ENCODE measurements at places on chromosomes 12 and 14. TPM values are rescaled to one million over a fixed set of nuclear protein-coding genes. Genes with fewer than 3 reads are reported as not detected.

KLHL28 gene
- total RNA-seq: 9.4 TPM

PLEKHD1 gene
- not detected for total RNA-seq

FAM181A gene
- not detected for total RNA-seq

SCNN1A gene
- not detected for total RNA-seq

TNFAIP2 gene
- 65.9 TPM for total RNA-seq

OR9K2 gene
- not detected for total RNA-seq

PRKCH gene
- 20.9 TPM for total RNA-seq

MUCL1 gene
- total RNA-seq: not detected

IL31 gene
- not detected for total RNA-seq

SLCO1B1 gene
- total RNA-seq: not detected

REM2 gene
- 0.26 TPM for total RNA-seq

FOXA1 gene
- total RNA-seq: not detected

CCDC184 gene
- 0.53 TPM for total RNA-seq

TBC1D30 gene
- 0.53 TPM for total RNA-seq

AICDA gene
- total RNA-seq: not detected

STON2 gene
- total RNA-seq: 0.66 TPM

PPP1R36 gene
- 0.87 TPM for total RNA-seq

MRPL51 gene
- total RNA-seq: 182 TPM

Measured in aortic smooth muscle cell (primary cell).